WTC11 (cell line): ENCODE measurements at places on chromosomes 4 and X. TPM values are rescaled to one million over a fixed set of nuclear protein-coding genes. Genes with fewer than 3 reads are reported as not detected.
A peak's percentile ranks its signal among the peaks of the same experiment; 100 is the strongest.

- no peak overlapping the region for H3K4me3 ChIP-seq
- H3K27me3 ChIP-seq = no peaks in the 10 kb centered on the region
- DNase-seq = no peak
- H3K27ac ChIP-seq = no peak overlapping the region
- H3K36me3 ChIP-seq = peaks cover 5% of the 10 kb centered on the region
Observed at GRCh38 chrX:9923357-9923756, 43.8 kb upstream of the CLDN34 start.

GRCh38 chrX:46588263-46588662 lies 14.7 kb downstream of the CHST7 start:
- H3K27me3 ChIP-seq = no peaks in the 10 kb centered on the region
- DNase-seq = peak; percentile 13
- peak overlapping the region; percentile 86 for H3K27ac ChIP-seq
- peak overlapping the region; percentile 49 for H3K4me3 ChIP-seq

DNA sequence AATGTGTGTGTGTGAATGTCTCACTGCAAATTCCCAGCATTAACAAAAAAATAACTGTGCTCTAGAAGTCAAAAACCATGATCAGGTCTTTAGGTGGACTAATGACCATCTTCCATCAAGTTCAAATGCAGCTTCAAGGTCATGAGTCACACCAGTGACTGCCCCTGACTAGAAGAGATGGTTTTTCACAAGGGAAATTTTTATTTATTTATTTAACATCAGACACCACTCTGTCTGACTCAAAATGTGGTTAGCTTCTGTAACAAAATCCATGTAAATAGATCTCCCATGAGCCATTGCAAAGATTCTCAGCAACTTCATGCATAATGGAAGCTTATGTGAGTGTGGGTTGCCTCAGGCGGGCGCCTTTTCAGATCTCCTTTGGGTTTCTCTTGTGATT lies 219.2 kb downstream of the KIT start:
- no peaks in the 10 kb centered on the region for H3K27me3 ChIP-seq
- no peak overlapping the region for H3K27ac ChIP-seq
- H3K4me1 ChIP-seq = no peaks in the 10 kb centered on the region
- no peak overlapping the region for H3K4me3 ChIP-seq
- H3K36me3 ChIP-seq = no peaks in the 10 kb centered on the region
- no peak for DNase-seq

DNA sequence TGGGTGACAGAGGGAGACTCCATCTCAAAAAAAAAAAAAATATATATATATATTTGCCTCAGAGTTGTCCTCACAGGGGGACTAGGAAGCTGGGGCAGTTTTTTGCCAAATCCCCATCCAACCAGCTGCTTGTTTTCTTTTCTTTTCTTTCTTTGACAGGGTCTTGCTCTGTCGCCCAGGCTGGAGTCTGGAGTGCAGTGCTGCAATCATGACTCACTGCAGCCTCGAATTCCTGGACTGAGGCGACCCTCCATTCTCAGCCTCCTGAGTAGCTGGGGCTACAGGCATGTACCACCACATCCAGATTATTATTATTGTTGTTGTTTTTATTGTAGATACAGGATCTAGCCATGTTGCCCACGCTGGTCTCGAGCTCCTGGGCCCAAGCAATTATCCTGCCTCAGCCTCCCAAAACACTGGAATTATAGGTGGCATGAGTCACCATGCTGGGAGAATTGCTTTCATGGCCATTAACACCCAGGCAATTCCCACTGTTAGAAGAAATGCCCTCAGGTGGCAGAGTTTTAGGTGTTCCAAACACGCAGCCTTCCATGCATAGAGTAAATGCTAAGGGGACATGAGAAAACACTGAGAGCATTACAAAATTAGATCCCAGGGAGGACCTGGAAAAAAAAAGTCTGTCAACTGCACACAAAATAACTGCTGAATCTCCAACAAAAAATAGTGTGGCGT lies 98.0 kb downstream of the ARHGAP6 start:
- H3K27me3 ChIP-seq = peaks cover 96% of the 10 kb centered on the region
- H3K36me3 ChIP-seq = no peaks in the 10 kb centered on the region
- no peak overlapping the region for H3K27ac ChIP-seq
- peaks cover 9% of the 10 kb centered on the region for H3K4me1 ChIP-seq
- H3K4me3 ChIP-seq = no peak overlapping the region

- no peak overlapping the region for H3K4me3 ChIP-seq
- H3K4me1 ChIP-seq = peaks cover 12% of the 10 kb centered on the region
- no peak overlapping the region for H3K27ac ChIP-seq
- H3K27me3 ChIP-seq = no peaks in the 10 kb centered on the region; the same call in 1 of the 2 replicates
Observed at GRCh38 chr4:141352909-141353525, 132.3 kb downstream of the ZNF330 start.

SPANXD gene
- not detected in 3 replicates for total RNA-seq

MAOA gene
- total RNA-seq = 6.0 to 7.6 TPM (median 6.7 TPM) in 3 replicates

PNMA3 gene
- total RNA-seq = 3.7 to 6.5 TPM (median 5.8 TPM) in 3 replicates

CT45A10 gene
- total RNA-seq = 0.33 TPM in 1 of 3 replicates, not detected in the others

ZDHHC15 gene
- 1.5 to 2.0 TPM (median 1.9 TPM) in 3 replicates for total RNA-seq

DCLK2 gene
- 0.17 to 0.21 TPM (median 0.18 TPM) in 3 replicates for total RNA-seq
